ENCODE measurements at places on chromosomes 2 and 18.

DNA sequence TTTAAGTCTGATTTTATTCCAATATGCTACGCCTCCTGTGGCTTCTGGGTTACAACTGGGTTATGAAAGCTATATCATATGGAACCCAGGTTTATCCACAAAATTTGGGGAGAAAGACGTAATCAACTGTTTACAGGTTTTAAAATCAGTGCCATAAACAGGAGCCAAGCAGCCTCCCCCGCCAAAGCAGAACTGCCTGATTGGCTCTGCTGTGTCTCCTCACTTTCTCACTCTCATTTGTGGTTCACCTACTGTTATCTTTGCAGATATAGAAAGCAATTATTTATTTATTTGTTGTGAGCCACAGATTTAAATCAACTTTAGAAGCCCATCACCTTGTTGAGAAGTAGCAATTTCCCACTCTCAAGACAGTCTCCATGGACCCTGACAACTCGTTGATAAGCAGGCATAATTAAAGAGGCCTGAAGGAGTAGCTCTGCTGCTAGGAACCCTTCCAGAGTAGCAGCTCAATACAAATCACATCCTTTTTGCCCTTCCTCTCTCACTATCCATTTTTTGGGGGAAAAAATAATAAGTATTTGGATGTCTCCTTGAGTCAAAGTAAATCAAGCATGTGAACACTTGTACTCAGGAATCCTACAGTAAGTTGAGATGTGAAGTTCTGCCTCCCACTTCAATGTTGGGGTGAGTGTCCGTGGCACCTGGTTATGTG is 191.0 kb upstream of the CCDC150 start:
- no peak for DNase-seq

DNA sequence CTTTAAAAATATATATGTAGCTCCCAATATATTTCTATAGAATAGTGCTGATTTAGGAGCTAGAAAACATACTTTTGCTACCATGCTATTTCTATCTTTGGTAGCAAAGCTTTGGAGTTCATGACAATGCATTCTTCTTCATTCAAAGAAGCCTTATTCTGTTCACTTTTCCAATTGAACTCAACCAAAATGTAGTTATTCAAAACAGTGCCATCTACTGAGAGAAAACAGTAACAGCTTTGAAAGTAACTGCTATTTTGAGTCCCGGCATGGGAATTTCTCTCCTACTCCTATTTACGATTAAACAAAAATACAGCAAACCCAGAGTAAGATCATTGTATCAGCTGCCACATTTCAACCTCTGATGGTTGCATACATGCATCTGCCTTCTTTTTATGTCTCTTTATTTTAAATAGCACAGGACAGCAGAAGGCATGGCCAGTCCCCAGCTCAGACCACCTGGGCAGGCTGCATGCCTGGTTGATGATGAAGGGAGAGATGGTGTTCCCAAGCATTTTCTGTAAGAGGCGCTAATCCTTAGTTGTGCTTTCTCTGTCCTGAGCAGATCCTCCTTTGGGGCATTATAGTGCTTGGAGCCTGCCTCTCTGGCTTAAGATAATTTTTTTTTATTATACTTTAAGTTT is 69.7 kb upstream of the SULT1C3 start:
- DNase-seq: no peak

DNA sequence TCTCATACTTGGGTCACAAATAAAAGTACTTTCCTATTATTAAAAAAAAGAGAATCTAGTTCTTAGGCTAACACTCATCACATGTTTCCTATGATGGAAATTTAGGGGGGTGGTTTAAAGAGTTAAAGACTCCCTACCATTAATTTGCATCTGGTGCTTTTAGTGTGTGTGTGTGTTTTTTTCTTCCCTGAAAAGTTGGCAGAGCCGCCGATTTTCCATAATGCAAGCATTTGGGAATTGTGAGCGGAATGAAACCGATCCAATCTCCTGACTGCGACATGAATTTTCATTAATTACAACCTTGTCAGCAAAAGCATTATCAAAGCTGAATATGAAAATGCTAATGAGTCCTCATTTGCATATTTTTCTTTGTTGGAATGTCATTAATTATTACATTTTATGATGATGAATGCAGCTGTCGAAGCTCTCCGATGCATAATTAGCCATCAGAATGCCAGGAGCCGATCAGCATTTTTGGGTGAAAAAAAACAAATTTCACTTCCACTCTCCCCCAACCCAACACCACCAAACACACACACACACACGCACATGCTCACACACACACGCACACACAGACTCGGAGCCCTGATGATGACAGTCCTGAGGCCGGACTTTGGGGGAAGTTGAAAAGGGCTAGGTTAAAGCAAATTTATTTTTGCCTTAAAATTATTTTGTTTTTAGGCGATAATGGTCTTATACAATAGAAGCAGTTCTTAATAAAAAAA is 165.4 kb downstream of the TCF4 start:
- peak; percentile 43 for DNase-seq

DNA sequence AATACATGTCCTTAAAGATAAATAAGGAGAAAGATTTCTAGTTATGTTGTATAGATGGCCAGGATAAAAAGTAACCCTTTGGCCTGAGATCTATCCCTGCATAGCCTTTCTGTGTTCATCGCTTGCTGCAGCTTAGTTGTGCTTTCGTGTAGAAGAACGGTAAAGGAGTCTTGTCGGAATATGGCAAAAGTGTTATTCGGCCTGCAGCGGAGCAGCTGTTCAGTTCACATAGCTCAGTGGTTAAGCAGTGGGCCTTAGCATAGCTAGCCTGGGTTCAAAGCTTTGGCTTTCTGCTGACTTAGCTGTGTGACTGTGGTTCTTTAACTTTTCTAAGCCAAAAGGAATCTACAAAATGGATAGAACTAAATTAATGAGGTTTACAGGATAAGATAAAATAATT is 55.4 kb downstream of the MALT1 start:
- DNase-seq: no peak

GRCh38 chr2:32732912-32733472 is 105.1 kb downstream of the TTC27 start:
- DNase-seq: no peak

GRCh38 chr18:3717376-3718025 is 267.5 kb downstream of the TGIF1 start:
- no peak for DNase-seq

- no peak for DNase-seq
These were observed 236.3 kb downstream of the KIAA1328 start for GRCh38 chr18:37065254-37065653.

DNA sequence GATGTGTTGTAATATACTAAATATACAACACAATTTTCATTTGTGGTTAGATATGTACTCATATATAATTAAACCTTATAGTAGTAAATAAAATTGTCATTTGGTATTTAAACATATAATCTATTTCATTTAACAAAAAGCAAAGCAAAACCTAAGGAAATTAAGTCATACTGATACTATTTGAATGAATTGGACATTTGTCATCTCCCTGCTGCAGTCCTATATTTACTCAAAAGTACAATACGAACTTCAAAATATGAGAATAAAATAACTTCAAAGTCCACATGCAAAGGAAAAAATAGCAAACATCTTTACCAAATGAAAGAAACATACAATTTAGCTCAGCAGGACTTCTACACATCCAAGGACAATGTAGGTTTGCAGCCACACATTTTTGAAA is 11.8 kb upstream of the HAT1 start:
- DNase-seq: no peak

GRCh38 chr18:22103647-22104031 is 65.8 kb upstream of the GATA6 start:
- no peak for DNase-seq

DNA sequence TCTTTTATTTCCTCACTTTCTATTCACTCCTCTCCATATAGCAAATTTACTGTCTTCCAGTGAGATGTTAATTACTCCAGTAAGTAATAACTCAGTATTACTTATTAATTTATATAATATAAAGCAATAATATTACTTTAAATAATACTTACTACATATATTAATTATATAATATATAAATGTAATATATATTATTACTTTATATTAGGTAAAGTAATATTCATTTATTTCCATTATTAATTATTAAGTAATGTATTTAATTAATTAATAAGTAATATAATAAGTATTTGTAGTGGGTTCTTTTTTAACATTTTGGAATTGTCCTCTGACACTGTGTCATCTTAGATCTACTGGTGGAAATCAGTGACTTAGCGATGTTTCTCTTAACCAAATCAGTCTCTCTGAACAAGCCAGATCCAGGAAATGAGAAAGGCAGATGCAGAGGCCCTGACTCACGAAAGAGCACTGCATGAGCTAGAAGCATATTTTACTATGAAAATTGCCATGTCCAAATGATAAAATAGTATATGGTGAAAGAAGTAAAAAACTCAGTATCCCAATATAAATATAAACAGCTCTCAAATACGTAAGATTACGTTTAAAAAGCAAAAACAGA is 115.9 kb downstream of the DSEL start:
- no peak for DNase-seq

DNA sequence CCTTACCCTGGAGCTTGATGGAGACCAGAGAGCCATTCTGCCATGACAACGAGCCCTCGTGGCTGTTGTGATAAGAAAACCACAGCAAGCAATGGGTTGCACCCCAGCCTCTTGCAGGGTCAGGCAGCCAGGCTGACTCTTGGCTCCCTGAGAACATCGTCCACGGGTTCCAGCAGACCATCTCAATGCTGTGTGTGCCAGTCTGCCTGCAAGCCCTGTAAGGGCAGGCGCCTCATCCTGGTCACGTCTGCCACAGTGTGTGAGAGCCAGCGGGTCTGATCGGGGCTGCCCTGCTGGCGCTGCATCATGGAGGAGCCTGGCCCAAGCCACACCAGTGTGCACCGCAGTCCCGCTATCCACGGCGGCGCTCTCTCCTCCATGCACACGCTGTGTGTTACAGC is 71.0 kb upstream of the MGAT4A start:
- DNase-seq: no peak

DNA sequence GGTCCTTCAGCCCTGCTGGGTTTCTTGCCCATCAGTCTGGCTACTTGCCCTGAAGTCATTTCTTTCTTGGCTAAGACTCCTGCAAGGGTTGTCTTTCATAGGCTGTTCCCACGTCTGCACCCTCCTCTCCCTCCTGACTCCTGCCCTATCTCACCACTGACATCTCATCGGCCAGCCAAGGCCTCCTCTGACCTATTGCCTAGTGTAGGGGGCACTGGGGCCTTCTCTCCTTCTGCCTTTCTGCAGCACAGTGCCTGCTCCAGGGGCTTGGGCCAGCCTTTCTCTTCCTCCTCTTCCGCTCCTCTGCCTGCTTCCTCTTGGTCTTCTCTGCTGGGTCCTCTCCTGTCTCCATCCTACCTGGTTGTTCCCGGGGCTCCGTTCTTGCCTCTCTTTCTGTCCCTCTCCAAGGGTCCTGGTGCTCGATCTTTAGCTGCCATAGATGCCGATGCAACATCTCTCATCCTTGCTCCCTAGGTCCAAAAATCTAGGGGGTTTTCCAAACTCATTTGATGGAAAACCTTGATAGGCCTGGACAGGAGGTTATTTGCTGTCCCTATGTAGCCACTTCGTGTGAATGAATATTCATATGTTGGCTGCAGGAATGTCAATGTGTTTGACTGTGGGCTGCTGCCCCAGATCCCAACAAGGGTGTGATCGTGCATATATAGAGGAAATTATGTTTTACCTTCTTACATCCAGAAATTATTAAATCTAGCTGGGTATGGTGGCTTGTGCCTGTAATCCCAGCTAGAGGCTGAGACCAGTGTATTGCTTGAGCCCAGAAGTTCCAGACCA is 9.7 kb upstream of the NT5DC4 start:
- no peak for DNase-seq

DNA sequence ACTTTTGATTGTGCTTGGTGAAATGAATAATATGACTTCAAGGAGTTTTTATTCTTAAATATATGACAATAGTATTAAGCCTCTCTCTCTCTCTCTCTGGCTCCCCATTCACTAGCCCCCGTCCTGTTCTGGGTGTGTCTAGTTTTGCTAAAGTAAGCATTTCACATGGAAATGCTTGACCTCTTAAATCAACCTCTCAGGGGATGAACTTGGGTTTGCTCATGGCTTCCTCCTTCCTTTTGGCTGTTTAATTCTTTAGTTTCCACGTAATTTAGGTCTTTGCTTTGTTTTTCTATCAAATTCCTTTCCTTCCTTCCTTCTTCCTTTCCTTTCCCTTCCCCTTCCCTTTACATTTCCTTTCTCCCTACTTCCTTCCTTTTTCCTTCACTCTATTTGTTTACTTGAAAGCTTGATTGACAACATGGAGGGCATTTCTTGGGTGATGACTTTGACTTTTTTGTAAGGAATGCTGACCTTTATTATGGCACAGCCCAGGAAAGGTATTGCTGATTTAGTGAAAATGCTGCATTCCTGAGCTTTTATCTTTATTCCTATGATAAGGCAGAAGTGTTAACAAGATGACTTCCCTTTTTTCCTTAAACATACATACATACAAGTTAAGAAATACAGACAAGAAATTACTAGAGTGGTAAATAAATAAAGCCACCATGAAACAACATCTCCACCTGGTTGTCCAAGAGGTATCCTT is 3.6 kb downstream of the DPP4 start:
- no peak for DNase-seq

- no peak for DNase-seq
These were observed 70.3 kb downstream of the MYT1L start for GRCh38 chr2:2260696-2261268.

DNA sequence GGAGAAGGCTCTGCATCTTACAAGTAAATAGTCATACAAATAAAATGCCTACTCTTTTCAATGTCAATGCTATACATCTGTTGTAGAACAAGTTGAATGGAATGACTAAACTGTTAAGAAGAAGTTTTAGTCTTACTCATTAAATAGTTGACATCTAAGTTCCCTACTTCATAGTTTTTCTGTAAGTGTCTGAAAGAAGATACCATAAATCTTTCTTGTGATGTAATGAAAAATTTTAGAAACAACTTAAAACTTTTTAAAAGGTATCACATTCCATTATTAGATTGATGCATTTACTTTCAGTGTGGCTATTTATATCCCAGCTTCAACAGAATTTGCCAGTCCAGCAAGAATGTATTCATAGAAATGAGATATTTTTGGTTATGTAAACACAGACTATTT is 185.2 kb upstream of the EPC2 start:
- DNase-seq: no peak

GRCh38 chr2:33497221-33497650 is 20.8 kb downstream of the RASGRP3 start:
- DNase-seq: no peak

- DNase-seq: no peak
These were observed 13.9 kb upstream of the ARHGAP25 start for GRCh38 chr2:68720665-68721064.

GRCh38 chr2:232351686-232352510 is 26.7 kb upstream of the ALPP start:
- no peak for DNase-seq
